ENCODE measurements at places on chromosomes 7 and 10.

- DNase-seq: no peak
Observed at GRCh38 chr7:159009951-159010350, 134.7 kb downstream of the VIPR2 start.

DNA sequence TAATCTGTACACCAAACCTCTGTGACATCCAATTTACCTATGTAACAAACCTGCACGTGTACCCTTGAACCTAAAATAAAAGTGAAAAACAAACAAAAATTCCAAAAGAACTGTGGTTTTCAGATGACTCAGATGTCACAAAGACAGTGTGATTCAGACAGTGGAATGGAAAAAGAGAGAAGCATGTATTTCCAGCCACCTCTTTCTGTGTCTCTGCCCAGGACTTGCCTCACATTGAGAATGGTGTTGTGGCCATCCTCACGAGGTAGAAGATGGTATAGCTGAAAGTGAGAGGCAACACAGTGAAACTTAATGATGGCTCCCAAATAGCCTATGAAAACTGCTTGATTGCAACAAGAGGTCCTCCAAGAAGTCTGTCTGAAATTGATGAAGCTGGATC is 78.0 kb downstream of the ARL5B start:
- DNase-seq: no peak

GRCh38 chr7:28144266-28144665 is 36.3 kb downstream of the JAZF1 start:
- DNase-seq: no peak

- no peak for DNase-seq
Observed at GRCh38 chr7:47786557-47787248, 161.6 kb downstream of the PKD1L1 start.

DNA sequence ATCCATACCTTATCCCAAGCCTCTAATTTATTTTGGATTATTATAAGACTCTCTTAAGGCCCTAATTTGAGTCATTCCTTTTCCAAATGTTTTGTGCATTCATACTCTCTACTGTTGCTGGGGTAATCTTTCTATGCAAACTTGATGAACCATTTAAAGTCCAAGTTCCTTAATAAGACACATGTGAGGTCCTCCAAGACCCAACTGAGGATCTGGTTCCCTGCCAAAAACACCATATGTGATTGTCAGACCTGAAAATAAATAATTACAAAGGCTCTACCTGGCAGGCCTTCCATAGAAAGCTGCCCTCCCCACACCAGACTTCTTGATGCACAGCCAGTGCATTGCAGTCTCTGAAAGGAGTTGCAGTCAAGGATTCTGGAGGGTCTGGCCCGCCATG is 257.9 kb upstream of the AKR1E2 start:
- no peak for DNase-seq

DNA sequence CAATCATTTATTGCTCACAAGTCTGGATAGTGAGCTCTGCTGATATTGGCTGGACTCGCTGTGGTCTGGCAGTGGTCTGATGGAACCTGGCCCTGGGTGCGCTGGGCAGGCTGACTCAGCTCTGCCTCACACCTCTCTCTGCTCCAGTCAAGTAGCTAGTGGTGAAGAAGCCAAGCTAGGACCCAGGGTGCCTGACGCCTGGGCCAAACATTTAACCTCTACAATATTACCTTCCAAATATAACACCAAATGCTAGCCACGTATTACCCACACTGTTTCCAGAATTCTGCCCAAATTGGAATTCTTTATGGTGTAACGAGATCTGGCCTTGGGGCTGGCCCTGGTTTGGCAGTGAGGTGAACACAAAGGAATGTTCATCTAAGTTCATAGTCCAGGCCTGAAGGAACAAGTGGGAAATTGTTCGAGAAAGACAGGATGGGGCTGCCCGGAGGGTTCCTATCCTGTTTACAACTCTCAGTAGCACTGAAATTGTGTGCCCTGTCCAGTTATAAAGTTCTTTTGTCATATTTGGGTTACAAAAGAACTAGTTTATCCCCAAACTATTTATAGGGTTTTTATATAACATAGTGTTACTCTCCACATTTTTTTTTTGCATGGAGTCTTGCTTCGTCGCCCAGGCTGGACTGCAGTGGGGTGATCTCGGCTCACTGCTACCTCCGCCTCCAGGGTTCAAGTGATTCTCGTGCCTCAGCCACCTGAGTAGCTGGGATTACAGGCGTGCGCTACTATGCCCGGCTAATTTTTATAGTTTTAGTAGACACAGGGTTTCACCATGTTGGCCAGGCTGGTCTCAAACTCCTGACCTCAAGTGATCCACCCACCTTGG is 16.3 kb downstream of the OR2AE1 start:
- no peak for DNase-seq

DNA sequence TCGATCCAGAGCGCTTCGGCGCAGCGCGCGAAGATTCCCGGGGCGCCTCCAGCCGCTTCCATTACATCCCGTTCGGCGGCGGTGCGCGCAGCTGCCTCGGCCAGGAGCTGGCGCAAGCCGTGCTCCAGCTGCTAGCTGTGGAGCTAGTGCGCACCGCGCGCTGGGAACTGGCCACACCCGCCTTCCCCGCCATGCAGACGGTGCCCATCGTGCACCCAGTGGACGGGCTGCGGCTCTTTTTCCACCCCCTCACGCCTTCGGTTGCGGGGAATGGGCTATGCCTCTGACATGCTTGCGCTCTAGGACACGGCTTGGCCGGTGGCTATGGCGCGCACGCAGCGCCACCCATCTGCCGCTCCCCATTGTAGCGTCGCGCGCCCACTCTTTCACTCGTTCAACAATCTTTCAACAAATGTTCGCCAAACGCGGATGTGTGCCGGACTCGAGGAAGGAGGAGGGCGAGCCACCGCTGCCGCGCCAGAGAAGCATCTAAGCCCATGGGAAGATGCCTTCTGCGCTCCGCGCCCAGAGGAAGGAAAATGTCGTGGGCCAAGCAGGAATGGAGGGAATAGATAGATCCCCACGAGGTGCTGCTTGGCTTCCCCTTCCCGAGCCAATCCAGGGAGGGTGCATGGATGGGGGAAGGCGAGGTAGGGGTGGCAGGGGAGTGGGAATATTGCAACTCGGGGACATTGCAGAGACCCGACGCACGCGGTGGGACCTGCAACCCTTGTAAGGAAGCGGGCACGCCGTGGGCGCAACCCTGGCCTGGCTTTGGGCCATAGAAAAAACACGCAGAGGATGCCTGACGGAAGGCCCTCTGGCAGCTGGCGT is 5.1 kb upstream of the CYP26A1 start:
- DNase-seq: no peak

DNA sequence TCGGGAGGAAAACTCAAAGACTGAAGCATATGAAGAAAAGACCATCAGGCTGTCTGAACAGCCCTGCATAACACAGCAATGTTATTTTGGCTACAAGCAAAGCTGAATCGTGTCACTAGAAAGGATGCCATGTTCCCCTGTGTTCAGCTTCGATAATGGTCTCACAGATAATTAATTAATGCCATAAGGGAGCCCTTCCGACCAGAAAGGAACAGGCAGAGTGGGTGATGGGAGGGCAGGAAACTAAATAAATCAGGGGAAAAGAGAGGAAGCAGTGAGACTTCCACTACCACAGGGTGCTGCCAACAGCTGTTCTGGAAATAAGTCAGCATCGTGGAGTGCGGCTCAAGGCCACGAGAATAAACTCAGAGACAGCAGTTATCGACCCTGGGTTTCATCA is 3.2 kb downstream of the PTPRN2 start:
- no peak for DNase-seq

- DNase-seq: no peak
Observed at GRCh38 chr7:95520136-95520535, 34.4 kb downstream of the ASB4 start.

GRCh38 chr10:30819341-30820181 is 190.0 kb upstream of the LYZL2 start:
- no peak for DNase-seq

GRCh38 chr7:935164-935873 is 19.2 kb downstream of the ADAP1 start:
- no peak for DNase-seq

- peak; percentile 27 for DNase-seq
Observed at GRCh38 chr10:14751014-14751896, 23.4 kb downstream of the FAM107B start.

DNA sequence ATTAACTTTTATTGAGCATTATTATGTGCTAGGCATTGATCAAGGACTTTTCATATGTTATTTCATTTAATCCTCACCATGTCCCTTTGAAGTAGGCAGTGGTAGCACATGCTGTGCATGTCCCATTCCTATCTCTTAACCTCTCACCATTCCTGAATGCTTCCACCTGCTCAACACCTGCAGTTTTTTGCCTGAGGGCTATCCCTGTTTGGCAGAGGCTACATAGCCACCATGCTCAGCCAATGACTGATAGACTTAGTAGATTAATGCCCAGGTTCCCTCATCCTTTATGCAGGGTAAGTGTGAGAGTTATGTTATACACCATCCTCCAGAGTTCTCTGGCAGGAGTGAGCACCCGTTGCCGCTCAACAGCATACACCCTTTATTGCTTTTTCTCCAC is 387.8 kb downstream of the BBS9 start:
- DNase-seq: no peak

DNA sequence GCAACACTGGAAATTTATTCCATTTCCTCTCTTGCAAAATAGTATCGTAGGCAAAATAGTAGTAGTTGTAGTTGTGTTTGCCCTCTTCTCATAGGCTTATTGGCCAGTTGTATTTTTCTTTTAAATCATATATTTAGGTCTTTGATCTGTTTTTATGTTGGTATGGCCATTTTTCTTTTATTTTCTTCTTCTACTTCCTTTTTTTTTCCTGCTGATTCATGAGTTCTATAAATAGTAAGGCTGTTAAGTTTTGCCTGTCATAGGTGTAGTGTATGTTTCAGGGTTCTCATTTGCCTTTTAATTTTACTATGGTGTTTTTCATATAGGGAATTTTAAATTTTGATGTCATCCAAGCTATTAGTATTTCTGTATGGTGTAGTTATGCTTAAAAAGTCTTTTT is 25.4 kb upstream of the MRC1 start:
- no peak for DNase-seq

DNA sequence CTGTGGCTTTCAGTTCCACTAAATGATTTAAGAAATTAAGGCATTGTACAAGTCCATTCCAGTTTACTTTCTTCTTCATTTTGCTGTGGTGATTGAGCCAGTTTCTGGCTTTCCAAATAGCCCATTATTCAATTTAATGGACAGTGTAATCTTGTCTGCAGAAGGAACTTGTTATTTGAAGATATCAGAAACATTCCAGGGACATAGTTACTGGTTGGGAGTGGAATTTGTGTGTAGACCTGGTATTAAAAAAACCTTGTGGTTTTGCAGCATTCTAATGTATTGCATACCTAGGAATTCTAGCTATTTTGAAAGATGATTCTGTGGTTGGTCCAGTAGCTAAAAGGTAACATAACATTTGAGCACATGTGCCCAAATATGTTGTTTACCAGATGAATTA is 72.2 kb downstream of the MCU start:
- DNase-seq: no peak

All from esophagus squamous epithelium (tissue), 5 donors.